Left lung (tissue), 14 donors: ENCODE measurements at places on chromosomes 7 and 10.

DNA sequence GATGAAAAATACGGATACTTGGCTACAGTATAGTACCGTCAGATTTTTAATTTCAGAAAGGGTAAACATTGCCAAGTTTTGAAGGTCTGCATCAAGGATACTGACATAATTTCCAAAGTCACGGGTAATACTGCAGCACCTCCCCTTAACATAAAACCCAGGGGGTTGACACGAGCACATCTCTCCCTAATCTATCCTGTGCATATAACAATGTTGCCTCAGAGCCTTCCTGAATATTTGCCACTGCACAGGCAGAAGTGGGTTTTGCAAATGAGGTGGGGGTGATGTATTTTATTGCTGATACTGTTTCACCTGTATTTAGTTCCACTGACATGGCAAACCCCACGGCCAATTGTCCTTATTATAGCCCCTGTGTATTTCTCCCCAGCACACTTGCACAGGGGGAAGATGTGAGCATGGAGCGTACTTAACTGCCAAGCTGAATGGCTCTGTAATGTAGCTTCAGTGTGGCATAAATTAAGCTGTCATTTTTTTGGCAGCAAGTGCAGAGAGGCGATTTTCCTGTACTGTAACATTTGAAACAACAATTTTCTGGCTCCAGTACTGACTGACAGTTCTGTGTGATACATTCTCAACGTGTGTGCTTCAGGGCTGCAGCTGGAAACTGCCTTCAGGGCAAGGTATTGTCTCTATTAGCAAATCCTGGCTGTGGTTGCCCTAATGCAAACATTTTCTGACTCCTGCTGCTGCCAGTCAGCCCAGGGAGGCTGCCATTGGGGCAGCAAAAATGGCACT lies 299.6 kb upstream of the SP4 start:
- H3K4me3 ChIP-seq, result no peak overlapping the region
- H3K27me3 ChIP-seq, result peaks cover 4% of the 10 kb centered on the region
- H3K4me1 ChIP-seq, result no peaks in the 10 kb centered on the region
- H3K36me3 ChIP-seq, result no peaks in the 10 kb centered on the region

DNA sequence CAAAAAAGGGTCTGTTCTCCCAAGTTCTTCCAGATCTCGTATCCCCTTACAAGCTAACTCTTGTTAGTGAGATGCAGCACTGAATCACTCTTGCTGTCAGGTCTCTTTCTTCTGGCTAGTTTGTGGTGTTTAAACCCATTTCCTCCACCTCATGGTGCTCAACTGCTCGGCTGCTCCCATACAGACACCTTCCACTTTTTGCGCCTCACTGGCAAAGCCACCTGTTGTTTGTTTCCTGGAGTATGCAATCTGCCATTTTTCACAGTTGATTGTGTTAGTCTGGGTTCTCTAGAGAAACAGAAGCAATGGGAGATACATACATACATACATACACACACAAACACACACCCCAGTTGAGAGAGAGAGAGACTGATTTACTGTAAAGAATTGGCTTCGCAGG lies 124.4 kb upstream of the SP8 start:
- DNase-seq, result no peak
- no peaks in the 10 kb centered on the region for H3K27me3 ChIP-seq
- no peak overlapping the region for H3K27ac ChIP-seq

DNA sequence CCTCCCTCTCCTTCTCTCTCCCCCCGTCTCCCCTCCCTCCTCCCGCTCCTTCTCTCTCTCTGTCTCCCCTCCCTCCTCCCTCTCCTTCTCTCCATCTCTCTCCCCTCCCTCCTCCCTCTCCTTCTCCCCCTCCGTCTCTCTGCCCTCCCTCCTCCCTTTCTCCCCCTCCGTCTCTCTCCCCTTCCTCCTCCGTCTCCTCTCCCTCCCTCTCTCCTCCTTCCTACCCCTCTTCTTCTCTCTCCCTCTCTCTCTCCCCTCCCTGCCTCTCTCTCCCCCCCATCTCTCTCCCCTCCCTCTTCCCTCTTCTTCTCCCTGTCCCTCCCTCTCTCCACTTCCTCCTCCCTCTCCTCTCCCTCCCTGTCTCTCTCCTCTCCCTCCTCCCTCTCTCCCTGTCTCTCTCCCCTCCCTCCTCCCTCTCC lies 32.2 kb downstream of the AP5Z1 start:
- no peak for DNase-seq
- H3K27ac ChIP-seq, result no peak overlapping the region
- H3K4me3 ChIP-seq, result no peak overlapping the region

GRCh38 chr7:43155636-43156035 lies 43.2 kb downstream of the HECW1 start:
- no peaks in the 10 kb centered on the region for H3K4me1 ChIP-seq
- DNase-seq, result no peak
- H3K4me3 ChIP-seq, result no peak overlapping the region
- H3K27ac ChIP-seq, result no peak overlapping the region
- no peaks in the 10 kb centered on the region for H3K36me3 ChIP-seq
